ENCODE measurements at places on chromosomes 7 and 10.

- DNase-seq = no peak
Observed at GRCh38 chr7:153413540-153414287, 638.5 kb upstream of the DPP6 start.

DNA sequence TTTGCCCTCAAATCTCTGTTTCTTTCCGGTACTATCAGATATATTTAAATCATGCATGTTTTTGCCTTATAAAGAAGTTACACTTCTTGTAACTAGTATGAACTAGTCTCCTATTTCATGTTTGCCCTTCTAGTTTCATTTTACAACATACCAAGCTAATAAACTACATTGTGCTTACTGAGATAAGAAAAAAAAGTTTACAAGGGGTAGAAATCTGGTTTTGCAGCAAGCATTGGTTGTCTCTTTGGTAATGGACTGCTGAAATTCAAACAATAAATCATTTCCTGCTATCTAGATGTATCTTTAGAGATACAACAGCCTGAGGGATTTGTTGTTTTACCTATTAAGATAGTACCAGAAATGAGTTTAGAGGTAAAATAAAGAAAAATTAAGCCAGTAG, 18.8 kb downstream of the PTTG1IP2 start:
- DNase-seq = peak; percentile 2

- DNase-seq = no peak
Observed at GRCh38 chr10:5469353-5470061, 29.9 kb downstream of the CALML5 start.

DNA sequence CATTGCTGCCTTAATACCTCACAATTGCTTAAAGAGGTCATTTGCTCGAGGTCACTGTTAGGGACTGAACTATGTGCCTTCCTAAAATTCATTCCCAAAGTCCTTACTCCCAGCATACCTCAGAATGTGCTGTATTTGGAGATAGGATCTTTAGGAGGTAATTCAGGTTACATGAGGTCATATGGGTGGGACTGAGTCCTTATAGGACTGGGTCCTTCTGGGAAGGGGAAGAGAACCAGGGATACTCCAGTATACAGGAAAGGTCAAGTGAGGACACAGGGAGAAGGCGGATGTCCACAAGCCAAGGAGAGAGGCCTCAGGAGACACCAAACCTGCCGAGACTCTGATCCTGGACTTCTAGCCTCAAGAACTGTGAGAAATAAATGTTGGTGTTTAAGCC, 253.3 kb downstream of the PRPF18 start:
- no peak for DNase-seq

DNA sequence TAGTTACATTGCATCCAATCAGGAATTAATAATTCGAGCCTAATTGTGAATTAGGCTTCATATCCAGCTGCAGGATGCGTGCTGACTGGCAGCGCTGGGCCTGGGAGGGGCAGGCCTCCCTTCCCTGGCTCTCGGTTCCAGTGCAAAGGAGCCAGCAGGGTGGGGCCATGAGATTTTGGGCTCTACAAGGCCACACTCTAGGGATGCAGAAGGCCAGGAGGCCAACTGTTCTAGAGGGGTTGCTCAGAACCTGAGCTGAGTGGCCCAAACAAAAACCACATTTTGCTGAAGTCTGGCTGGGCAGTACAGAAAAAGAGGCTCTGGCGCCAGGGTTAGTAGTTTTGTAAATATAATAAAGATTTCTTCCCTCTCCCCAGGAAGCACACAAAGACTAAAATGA, 72.3 kb downstream of the CLEC2L start:
- DNase-seq = no peak

DNA sequence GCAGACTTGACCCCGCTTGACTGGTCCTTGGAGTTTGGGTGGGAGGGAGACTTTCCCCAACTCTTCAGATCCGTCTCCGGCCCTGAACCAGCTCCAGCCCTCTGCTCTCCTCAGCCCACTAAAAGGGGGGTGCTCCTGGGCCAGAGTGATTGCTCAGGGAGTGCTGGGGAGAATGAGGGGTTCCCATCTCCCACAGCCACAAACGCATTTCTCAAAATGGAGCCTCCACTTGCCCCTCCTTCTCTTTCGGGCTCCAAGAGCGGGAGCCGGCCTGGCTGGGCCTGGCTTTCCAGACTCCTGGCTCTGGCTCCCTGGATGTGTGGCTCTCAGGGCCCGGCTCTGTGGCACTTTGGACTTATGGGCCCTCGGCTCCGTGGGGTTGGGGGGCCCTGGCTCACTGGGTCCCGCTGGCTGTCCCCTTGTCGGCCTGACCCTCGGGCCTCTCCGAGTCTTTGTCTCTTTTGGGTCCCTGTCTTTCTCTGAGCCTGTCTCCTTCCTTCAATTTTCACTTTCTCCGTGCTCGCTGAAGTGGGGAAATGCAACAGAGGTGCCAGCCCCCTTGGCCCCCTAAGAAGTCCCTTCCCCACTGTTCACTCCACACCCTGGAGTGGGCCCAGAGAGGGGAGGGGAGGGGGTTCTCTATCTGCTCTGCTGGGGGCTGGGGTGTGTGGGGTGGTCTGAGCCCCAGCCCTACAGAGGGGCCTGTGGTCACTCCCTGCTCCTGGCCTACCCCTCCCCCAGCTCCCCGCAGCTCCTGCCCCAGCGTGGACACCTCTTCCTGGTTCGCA, 713 bp downstream of the LZTS2 start:
- peak; percentile 26 for DNase-seq

Data from fibroblast of the aortic adventitia (primary cell).